ENCODE measurements at places on chromosomes 1 and 21.

- DNase-seq, result no peak
Observed at GRCh38 chr1:186735463-186735862, 55.2 kb upstream of the PTGS2 start.

- DNase-seq, result peak; percentile 32
Observed at GRCh38 chr1:84996846-84997666, at the start of gene MCOLN2. MCOLN2 (minus strand) TSS chr1:84997113; CDS start chr1:84996872, 241 bp downstream.

DNA sequence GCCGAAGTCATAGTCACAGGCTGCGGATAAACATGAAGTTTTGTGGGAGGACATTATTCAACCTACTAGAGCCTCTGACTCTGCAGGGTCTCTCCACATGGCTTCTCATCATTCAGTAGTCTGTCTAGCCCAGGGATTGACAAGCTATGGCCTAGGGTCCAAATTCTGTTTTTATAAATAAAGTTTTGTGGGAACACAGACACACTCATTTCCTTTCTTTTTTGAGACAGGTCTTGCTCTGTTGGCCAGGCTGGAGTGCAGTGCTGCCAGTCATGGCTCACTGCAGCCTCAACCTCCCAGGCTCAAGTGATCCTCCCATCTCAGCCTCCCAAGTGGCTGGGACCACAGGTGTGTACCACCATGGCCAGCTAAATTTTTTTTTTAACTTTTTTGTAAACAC, 8.1 kb upstream of the ENO1 start:
- no peak for DNase-seq

DNA sequence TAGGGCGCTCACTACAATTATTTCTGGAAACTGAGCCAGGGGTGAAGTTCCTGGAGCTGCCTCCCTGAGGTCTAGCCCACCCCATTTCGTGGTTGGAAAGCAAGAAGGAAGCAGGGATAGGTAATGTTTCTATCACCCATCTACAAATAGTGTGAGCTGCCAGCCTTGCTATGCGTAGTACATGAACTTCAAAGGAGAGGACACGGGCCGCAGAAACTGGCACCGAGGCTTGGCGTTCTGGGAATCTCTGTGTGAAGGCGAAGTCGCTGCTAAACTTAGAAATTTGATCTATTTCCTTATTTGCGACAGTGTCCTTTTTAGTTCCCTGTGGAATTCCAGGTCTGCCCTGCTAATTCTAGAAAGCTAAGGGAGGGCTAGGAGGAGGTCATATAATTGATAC, 49.6 kb upstream of the NTPCR start:
- DNase-seq, result no peak

DNA sequence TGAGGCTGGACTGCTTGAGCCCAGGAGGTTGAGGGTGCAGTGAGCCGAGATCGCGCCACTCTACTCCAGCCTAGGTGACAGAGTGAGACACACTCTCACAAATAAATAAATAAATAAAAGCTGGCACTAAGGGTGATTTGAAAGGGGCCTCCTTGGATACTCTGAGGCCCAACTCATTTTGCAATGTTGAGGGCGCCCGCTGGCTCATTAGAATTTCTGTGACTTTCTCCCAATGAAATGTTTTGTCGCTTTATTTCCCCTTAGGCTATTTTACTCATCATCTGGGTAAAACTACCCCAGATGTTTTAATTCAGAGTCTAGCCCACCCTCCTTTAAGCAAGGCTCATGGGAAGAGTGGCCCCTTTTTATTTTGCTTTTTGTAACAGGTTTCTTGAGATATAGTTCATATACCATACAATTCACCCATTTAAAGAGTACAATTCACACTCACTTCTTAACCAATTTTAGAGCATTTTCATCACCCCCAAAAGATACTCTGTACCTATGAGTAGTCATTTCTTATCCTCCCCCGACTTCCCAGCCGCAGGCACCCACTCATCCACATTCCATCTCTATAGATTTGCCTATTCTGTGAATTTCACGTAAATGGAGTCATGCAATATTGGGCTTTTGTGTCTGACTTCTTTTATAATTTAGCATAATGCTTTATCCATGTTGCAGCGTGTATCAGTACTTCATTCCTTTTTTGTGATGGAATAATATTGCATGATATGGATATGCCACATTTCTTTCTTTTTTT, 259.1 kb downstream of the KAZN start:
- no peak for DNase-seq

DNA sequence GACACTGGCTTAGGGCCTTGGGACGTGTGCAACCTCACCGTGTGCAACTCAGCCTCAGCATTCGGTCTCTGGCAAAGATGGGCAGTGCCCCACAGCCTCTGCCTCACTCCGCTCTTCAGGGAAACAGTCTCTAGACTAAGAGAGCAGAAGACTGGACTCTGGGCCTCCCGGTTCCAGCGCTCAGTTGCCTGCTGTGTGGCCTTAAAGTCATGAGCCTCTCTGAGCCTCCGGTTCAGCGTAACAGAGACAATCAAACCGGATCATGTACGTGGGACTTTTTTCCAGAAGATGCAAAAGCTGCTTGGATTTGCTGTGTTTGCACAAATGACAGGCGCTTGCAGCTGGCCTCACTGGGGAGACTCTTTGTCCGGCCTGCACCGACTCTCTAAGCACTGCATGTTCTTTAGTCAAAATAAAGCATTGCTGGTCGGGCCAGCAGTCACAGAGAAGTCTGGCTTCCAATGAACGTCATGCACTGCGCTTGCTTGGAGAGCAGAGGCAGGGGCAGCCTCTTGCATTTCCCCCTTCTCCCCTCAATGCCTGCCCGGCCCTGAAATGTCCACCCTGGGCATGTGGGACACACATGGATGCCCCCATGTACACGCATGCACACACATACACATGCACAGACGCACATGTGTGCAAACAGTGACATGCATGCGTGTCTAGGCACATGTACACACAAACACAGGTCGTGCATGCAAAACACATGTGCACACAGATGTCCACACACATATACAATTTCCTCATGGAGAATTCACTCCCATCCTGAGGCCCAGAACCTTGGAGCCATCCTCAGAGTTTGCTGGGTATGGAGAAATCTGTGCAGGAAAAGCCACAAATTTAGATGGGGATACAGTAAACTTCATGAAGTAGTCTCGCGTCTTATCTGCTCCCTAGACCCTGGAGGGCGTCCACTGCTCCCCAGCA, 152.4 kb downstream of the PRDM16 start:
- no peak for DNase-seq

DNA sequence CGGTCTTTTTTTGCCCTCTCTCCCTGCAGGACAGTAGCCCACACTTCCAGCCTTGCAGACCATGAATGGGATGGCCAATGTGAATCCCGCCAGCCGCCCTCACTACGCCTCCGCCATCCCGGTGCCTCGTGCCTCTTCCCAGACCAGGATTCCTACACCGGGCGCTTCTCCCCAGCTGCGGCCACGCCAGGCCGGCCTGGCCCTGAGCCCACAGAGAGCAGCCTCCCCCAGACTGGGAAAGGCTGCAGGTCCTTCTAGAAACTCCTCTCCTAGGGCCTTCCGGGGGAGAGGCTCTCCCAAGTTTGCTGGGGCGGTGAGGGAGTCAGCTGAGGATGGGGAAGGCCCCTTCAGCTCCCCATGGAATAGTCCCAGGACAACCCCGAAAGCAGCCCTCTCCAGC, 83.9 kb downstream of the NAV1 start:
- no peak for DNase-seq

GRCh38 chr1:226656601-226657277, 82.3 kb downstream of the ITPKB start:
- DNase-seq, result no peak

- DNase-seq, result no peak
Observed at GRCh38 chr1:95308276-95309030, 74.4 kb downstream of the RWDD3 start.

GRCh38 chr1:36239941-36240637, 15.8 kb downstream of the THRAP3 start:
- DNase-seq, result no peak

- DNase-seq, result no peak
Observed at GRCh38 chr1:70916034-70916427, 131.6 kb downstream of the PTGER3 start.

DNA sequence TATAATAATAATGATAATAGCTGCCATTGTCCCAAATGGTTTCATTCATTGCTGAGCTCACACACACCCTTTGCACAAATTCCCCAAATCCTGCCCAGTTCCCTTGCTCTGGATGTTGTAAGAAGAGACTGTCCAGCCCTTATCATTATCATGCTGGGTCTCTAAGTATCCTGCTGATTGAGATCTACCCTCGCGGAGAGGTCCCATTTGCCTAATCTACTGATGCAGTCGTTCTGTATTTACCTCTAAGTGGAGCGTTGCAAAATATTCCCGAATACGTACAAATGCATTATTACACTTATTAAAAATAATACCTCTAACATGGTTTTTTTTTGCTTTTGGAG, 51.2 kb downstream of the TNFRSF8 start:
- DNase-seq, result no peak

DNA sequence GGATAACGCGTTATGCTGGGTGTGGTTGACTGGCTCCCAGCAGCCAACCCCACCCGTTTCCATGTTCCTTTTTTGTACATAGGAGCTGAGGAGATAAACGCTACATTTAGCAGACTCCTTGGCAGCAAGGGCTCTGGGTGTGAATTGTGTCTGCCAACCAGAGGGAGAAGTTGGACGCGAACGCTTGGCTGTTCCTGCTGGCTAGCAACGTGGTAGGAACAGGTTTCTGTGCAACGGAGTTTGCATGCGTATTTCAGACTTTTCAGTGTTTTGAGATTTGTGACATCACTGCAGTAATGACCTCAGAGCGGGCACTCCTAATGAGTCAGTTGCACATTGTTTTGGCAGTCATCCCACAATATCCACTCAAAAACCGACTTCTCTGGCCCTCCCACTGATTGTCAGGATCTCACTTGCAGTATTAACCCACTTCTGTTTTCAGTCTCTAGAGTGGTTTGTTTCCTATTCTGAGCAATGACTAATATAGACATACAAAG, 98.7 kb upstream of the RGS1 start:
- DNase-seq, result no peak

DNA sequence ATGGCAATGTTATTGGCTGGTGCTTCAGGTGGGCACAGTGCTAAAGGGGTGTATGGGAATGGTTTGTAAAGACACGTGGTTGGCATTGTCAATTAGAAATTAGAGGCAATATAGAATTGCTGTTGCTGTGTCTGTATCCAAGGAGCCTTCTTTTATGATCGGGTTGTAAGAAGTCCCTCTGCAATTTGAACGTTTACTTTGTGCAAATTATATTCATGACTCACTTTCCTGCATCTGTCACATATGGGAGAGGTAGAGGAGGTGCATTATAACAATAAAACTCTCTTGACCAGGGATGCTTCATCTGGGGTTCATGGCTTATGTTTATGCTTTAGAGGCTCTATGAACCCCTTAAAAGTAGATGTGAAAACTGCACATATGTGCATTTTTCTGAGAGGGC, 130.4 kb upstream of the DNAH14 start:
- no peak for DNase-seq

- no peak for DNase-seq
Observed at GRCh38 chr1:157540852-157541251, 11.5 kb downstream of the FCRL5 start.

- no peak for DNase-seq
Observed at GRCh38 chr1:244096691-244097090, 45.6 kb downstream of the ZBTB18 start.

DNA sequence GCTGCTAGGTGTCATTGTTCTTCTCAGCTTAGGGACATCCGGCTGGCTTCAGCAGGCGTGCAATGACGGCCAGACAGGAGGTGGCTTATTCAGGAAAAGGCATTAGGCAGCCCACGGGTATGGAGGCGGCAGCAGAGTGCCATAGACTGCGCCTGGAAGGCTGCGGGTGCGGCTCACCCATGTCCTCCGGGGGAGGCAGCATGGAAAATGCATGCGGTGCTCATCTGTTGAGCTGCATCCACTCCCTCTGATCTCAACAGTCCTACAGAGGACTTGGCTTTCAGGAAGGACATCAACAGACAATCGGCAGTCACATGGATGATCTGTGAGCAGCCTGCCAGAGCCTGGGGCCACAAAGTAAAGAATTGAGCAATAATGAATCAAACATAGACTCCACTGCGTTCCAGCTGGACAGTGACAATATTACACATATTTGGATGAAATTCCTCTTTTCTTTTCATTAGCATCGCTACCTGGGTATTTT, 42.9 kb downstream of the UMODL1 start:
- no peak for DNase-seq

- DNase-seq, result no peak
Observed at GRCh38 chr1:242847390-242847993, 323.0 kb upstream of the PLD5 start.

DNA sequence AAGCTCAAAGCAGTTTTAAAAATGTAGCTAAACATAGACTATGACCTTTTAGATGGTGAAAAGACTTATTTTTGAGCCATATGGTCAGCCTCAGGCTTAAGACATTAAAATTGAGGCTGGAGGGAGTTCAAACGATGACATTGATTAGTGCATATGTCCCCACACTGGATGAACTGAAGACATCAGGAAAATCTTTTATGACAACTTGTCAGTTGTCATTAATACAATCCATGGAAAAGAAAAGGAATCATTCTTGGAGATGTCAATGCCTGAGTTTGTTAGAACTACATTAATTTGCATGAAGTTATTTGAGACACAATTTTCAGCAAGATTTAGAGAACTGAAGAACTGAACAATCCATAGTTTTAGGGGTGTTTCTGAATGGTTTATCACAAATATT, 349.9 kb downstream of the COL11A1 start:
- DNase-seq, result no peak

- DNase-seq, result no peak
Observed at GRCh38 chr21:45097827-45098387, 23.5 kb downstream of the ADARB1 start.

- no peak for DNase-seq
Observed at GRCh38 chr1:45974541-45975269, 157.7 kb downstream of the PIK3R3 start.

GRCh38 chr1:215243345-215244054, 161.0 kb downstream of the KCNK2 start:
- DNase-seq, result no peak

DNA sequence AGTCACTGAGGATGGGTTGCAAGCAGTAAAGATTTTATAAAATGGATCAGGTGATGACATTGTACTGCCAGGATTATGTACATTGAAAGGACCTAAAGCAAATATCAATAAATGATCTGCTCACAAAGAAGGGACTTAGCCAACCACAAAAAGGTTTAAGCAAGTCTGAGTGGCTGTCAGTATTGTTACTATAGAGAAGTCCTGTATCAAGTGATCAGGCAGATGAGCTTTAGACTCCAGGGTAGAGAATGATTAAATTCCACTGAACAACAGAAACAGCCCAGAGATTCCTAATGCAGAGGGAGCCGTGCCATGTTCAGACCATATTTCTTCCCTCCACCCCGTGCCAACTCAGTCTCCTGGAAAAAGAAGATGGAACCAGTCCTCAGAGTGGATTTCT, 138.9 kb downstream of the SETD4 start:
- DNase-seq, result no peak

Measured in stimulated activated CD4-positive, alpha-beta T cell treated with anti-CD3 and anti-CD28 coated beads, Interleukin-15, amount 100 ng/mL, for 48 hours (primary cell).